ENCODE measurements at places on chromosomes 11 and 22.

- no peak for DNase-seq
Measured at GRCh38 chr11:13859892-13860291, 102.6 kb upstream of the SPON1 start.

DNA sequence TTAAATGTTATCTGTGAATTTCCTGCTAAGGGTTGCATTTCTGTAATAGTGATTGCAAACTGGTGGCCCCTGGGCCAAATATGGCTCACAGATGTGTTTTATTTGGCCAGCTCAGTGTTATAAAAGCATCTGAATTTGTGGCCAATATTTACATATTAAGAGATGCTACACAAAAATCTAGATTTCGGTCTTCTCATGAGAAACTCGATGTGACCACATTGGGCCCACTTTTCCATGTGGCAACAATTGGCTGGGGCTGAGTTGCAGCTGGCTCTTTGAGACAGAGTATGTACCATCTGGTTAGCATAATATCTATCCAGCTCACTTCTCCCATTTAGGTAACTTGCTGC is 244.5 kb upstream of the POU2AF2 start:
- no peak for DNase-seq

DNA sequence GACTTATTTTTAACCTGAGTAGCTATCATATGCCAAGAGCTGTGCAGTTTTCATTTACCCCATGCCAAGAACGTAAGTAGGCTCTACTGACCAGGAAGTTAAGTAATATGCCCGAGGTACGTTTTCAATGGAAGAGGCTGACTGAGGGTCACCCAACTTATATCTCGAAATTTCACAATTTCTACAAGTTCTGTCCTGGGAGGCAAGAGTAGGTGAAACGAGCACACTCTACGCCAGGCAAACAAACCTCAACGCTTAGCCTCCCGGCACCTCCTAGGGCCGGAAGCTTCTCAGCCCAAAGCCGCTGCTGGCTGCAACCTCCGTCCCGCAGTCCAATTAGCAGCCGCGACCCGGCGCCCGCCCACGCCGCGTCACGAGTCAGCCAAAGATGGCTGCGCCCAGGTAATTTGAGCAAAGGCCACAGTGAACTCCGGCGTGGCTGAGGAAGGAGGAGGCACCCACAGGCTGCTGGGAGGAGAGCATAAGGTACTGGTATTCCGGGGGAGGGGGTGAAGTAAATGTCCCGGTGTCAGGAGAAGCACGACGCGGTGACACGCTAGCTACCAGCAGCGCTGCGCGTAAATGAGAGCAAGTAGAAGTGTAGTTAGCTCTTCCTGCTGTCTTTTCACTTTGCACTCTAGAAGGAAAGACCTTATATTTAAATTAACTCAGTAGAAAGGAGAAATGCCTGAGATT is at the start of gene TMEM126A:
TMEM126A (plus strand) TSS at position 364 of the 696 bp plus-strand sequence. CDS start 2,289 bp downstream, outside the sequence.
- DNase-seq: peak; percentile 86

GRCh38 chr22:47165338-47166032 is 403.0 kb downstream of the TBC1D22A start:
- DNase-seq: no peak

GRCh38 chr11:30567120-30567519 is 19.0 kb downstream of the MPPED2 start:
- DNase-seq: no peak

DNA sequence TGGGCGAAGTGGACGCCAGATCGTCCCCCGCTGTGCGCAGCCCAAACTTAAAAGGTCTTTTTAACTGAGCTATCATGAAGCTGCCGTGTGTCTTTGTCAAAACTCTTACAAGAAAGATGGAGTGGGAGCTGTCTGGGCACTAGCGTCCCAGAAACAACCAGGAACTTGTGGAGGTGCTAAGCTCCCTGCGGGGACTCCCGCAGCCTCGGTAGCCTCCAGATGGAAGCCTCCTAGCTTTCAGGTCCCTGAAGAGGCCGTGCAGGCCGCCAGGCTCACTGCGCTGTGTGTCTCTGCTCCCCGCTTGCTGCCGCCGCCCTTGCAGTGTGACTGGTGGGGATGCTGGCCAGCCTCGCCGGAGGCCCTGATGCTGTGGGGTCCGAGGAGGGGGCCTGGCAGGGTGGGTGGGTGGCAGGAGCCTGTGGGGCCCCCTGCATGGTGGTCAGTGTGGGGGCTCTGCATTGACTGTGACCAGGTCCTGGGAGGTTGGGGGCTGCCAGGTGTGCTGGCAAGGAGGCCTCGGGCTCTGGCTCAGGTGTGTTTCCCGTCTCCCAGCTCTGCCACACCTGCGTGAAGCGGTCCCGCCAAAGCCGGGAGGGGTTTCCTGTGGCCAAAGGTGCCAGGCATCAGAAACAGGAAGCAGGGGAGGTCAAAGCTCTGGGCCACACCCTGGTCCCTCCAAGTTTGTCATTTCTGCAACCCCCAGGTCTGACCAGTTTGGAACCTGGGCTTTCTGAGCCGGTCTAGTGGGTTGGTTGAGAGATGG is 1.2 kb downstream of the TRABD start:
- DNase-seq: no peak

- no peak for DNase-seq
Measured at GRCh38 chr22:33209930-33210784, 152.0 kb upstream of the SYN3 start.

DNA sequence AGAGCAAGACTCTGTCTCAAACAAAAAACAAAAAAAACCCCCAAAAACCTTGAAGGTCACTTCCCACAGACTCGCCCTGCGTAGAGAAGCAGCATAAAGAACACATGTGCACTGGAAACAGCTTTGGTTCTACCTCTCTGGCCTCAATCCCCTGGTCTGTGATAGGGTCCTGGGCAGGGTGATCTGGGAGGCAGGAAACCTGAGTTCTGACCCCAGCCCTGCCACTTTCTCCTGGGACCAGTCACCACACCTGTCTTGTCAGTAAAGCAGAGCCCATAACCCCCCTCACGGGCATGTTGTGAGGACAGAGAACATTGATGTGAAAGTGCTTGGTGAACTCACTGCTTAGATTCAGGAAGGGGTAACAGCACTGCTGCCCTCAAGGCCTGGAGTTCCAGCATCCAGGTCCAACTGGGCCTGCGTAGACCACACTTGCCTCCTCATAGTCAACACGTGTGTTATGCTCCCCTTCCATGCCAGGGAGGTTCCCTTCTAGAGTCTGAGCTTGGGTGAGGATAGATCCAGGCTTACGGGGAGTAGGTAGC is 11.4 kb downstream of the UCP2 start:
- no peak for DNase-seq

DNA sequence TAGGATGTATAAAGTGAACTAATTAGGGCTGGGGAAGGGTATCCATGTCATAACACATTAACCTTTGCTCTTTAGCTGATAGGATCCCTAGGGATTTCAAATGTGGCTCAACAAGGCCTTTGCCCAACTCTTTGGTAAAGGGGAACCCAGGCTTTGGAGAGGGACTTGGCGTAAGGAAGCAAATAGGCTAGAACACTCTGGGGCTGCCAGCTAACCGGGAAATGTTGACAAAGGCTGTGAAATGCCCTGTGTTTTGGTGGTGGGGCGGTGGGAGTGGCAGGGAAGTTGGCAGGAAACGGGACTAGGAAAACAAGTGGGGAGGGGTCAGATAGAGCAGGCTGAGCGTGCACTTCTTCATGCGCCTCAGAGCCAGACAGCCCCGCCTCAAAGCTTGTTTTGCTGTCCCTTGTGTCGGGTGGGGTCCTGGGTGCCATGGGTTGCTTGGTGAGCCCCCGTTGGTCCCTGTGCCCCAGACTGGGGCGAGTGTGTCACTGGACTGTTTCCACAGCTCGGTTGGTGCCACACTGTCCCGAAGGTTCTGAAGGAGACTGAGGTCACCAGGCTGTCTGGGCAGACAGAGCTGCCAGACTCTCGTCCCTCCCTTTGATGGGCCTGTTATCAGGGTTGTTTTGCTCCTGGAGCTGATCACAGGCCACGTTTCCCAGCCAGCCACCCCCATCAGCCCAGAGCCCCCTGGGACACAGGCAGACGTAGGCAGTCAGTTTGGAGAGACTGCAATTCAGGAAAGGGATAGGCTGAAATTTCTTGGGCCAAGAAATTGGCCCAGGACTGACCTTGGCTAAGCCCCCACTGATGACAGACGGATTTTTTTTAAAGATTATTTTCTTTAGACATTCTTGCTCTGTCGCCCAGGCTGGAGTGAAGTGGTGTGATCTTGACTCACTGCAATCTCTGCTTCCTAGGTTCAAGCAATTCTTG is 19.6 kb downstream of the KCTD21 start:
- no peak for DNase-seq

DNA sequence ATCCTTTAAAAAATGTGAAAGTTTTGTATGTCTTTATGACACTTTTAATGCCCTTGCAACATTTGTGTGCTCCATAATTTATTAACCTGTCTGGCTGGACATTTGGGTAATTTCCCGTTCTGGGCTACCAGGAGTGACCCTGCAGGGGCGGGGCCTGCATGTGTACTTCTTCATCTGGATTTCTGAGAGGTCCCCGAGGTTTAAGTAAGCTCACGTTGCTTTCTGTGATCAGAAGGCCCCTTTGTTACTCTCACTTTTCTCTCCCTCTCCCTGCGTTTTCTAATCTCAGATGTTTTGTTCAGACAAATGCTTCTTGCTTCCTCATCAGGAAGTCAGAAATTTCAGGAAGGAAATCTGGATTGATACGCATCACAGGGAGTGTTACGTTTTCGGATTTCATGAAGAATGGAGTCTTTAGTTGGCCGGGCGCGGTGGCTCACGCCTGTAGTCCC is 78.9 kb upstream of the CRYBB3 start:
- DNase-seq: no peak

DNA sequence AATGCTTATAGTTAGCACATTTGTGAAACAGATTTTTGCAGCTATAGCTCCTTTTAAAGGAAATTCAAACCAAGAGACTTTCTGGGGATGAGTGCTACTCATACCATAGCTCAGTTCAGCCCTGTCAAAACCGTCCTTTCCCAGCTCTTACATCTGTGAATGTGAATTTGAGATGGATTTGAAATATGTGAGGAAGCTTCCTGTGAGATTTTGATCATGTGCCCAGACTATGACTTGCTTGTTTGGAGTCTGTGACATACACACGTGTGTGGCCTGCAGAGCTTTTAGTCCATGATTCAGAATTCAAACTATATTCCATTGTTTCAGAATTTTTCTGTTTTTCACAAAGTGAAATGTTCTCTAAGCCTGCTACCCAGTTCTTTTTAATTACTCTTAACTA is 4.4 kb upstream of the MMP1 start:
- no peak for DNase-seq

DNA sequence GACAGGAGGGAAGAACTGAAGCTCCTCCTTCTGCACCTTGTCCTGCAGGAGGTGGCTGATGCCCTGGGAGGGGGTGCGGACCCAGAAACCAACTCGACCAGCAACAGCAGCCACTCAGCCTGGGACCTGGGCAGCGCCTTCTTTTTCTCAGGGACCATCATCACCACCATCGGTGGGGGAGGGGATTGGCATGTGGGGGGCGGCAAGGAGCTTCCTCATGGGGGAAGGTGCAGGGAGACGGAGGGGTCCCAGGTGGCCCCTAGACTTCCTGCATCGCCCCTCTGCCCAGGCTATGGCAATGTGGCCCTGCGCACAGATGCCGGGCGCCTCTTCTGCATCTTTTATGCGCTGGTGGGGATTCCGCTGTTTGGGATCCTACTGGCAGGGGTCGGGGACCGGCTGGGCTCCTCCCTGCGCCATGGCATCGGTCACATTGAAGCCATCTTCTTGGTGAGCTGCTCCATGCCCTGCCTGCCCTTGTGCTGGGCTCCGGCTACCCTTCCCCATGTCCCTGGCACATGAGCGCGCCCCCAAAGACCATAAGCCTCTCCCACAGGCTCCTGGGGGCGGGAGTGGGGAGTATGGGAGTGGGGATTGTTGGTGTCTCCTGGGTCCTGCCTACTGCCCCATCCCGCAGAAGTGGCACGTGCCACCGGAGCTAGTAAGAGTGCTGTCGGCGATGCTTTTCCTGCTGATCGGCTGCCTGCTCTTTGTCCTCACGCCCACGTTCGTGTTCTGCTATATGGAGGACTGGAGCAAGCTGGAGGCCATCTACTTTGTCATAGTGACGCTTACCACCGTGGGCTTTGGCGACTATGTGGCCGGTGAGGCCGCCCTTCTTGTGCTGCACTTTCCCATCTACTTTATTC is 3.1 kb upstream of the CATSPERZ start:
- DNase-seq: no peak

GRCh38 chr11:41282395-41282794 is 177.1 kb downstream of the LRRC4C start:
- DNase-seq: no peak

DNA sequence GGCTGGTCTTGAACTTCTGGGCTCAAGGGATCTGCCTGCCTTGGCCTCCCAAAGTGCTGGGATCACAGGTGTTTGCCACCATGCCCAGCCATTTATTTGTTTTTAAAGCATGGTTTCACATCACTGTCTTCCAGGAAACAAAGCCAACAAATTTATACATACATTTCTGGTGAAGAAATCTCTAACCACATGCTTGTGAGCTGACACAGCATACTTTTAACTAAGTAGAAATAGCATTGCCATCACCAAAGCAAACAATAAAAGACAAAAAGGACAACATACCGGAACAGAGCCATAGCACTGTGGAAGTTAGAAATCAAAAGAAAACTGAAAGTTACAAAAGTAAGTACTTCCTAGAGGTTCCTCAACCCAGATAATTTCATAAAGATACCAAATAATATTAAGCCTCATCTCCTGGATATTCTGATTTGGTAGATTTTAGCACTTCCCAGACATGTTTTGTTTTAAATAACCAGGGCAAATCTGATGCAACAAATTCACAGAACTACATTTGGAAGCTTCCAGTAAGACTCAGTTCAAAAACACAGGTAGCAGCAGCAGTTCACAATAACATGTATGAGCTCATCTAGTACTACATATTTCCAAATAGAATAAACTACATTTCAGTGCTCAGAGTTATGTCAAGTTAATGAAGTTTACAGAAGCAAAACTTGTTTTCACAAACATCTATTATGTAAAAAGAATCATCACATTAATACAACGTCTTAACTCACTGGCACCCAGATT is 70.6 kb downstream of the RRAS2 start:
- no peak for DNase-seq

GRCh38 chr11:45646275-45646927 is 19.0 kb downstream of the CHST1 start:
- DNase-seq: no peak

- DNase-seq: peak; percentile 76
Measured at GRCh38 chr11:57480409-57481137, 20.2 kb downstream of the RTN4RL2 start.

DNA sequence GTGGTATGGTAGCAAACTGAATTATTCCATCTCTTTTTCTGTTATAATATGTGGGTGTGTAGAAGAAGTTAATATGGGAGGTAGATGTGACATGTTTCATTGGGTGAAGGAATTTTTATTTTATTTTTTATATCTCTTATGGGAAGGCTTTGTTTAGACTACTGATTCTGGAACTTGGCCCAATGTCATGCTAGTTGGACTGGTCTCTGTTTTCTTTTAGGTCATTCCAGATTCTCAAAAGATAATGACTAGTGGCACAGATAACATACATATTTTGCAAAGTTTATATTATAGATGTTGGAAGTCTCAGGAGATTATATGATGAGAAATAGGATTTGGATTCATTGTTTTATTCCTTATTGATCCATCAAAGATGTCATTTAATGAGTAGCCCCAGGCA is 1.3 kb upstream of the OOSP3 start:
- no peak for DNase-seq

DNA sequence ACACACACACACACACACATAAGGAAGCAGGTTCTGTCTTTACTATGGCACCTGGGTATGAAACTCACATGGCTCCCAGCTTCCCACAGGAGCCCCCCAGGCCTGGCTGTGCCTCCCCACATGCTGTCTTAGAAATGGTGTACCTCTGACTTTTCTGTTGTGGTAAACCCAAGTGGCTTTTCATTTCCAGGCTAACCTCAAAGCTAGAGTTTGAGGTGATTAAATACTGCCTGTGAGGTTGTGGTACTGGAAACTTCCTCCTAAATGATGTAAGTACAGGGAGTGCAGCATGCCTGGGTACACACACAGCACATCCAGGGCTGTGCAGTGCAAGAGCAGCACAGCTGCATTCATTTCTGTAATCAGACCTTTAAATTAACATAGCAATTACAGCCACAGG is 34.4 kb downstream of the ME3 start:
- peak; percentile 4 for DNase-seq

Measured in effector memory CD8-positive, alpha-beta T cell (primary cell).